Myocyte (in vitro differentiated cells): ENCODE measurements at places on chromosomes 4 and X.

DNA sequence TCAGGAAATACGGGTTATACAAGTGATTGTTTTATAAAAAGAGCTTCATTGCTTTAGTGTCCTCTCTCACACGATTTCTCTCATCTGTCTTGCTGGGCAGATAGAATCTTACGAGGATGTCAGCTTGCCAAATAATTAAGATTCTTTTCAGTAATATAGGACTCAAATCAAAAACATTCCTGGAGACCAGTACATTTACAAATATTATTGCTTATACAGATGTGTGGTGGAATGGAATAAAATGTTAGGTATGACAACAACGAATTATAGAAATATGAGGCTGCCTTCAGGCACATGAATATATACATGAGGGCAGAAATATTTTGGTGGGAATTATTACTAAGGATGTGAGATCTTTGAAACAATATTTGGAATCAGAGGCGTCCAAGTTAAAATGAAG, 88.9 kb downstream of the GC start:
- DNase-seq = no peak

DNA sequence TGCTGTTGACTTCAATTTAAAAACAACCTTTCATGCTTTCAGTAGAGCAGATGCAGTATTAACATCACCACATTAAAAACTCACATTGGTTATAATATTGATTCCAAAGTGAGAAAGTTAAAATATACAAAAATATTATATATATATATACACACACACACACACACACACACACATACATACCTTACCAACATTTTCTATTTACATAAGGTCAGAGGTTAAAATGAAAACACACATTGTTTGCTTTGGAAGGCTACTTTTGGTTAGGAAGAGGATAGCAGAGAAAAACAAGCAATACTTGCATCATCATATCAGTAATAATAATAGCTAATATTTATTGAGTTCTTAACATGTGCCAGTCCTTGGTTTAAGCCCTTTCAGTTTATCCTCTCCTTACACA, 226.5 kb downstream of the PPP4R3C start:
- DNase-seq = no peak

GRCh38 chr4:141730805-141731204, 94.4 kb downstream of the IL15 start:
- no peak for DNase-seq

DNA sequence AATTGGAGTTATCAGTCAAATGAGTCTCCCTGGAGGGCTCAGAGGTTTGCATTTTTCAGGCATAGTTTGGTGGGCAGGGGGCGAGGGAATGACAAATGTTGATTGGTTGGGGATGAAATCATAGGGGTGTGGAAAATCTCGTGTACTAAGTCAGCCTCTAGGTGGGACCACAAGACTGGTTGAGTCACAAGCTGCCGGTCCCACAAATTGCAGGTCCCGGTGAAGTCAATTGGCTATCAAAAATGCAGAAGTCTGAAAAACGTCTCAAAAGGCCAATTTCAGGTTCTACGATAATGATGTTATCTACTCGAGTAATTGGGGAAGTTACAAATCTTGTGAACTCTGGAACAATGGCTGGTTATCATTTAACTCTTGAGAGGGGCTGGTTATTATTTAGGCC, 98.8 kb upstream of the DHX15 start:
- no peak for DNase-seq

- DNase-seq = no peak
Observed at GRCh38 chr4:158280856-158281255, 70.6 kb downstream of the TMEM144 start.

DNA sequence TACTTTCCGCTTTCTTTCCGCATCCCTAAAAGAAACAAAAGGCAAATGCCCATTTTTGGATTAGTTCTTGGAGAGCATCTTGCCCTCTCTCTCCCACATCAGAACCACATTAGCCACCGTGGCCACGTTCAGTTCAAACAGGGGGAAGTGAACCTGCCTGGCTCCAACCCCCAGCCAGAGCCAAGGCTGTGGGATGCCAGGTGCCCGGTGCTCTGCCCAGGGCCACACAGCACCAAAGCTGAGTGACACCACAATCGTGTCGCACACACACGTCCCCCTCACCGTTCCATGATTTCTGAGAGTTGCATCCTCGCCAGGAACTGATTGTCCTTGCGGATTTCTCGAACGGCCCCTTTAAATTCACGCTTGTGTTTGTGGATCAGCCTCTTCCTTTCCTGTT, 24.3 kb downstream of the NOP14 start:
- DNase-seq = no peak

DNA sequence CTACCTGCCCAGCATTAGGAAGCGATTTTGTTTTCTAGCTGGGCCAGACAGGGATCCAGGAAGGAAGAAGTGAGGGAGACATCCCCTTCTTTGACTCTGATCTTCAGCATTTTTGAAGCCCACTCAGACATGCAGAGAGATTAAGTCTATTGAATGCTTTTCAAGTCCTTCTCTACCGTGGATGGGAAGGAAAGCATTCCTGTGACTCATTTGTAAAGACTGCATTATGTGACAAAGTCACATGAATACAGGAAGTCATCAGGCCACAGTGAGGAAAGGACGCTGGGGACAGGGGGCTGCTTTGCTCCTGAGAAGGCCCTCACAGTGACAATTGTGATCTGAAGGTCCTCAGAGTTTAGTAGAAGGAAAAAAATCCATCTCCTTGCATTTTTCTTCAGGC, 67.4 kb upstream of the GBA3 start:
- peak; percentile 21 for DNase-seq

DNA sequence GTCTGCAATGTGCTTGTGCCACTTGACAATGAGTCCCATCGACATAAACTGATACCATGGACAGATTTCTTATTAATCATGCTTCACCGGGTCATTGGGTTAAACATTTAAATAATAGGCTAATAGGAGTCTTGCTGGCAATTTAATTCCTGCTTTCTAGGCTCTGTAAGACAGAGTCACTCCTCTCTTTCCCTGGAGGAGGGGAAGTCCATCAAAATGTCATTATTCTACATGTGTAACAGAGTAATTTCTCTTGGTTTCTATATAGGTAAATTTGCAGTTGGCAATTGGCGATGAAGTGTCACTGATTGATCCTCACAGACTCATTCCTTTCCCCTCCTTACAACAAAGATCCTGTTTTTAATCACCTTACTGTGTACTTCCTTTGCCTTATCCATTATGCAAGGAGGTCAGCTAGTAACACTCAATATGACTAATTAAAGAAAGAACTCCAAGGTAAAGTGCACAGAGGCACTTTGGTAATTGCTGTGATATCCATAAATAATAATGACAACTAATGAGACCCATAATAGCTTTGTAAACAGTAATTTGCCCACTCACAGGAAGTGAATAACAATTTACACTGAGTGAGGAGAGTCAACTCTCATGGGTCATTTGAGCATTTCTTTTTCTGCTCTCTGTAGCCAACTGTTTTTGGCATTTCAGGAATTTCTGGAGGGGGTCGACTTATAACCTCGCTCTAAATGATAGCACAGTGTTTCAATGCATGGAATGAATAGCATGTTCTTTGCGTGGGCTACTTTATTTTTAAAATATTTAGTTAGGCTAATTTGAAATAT, 184.0 kb downstream of the UGT8 start:
- no peak for DNase-seq

GRCh38 chr4:88007304-88008121, at the start of gene PKD2:
Gene PKD2 (plus strand): TSS chr4:88007635. CDS start chr4:88007734, 99 bp downstream.
- DNase-seq = peak; percentile 88

- DNase-seq = no peak
Observed at GRCh38 chr4:18021470-18021719, 160 bp downstream of the LCORL start.

DNA sequence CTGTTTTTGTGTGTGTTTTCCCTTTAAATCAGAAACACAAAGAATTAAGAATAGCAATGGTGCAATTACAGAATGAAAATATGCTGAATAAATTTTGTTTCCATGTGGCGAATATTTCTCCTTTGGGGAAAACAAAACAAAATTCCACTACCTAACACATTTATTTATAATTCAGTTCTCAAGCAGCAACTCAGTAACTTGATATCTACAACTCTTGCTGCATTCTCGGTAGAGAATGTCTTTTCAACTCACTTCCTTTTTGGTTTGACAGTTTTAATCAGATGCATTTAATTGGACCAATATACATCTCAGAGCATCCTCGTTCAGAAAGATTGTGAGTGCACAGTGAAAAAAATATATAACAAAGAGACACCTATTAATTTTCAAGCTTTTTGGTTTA, 30.8 kb downstream of the ZNF827 start:
- no peak for DNase-seq

DNA sequence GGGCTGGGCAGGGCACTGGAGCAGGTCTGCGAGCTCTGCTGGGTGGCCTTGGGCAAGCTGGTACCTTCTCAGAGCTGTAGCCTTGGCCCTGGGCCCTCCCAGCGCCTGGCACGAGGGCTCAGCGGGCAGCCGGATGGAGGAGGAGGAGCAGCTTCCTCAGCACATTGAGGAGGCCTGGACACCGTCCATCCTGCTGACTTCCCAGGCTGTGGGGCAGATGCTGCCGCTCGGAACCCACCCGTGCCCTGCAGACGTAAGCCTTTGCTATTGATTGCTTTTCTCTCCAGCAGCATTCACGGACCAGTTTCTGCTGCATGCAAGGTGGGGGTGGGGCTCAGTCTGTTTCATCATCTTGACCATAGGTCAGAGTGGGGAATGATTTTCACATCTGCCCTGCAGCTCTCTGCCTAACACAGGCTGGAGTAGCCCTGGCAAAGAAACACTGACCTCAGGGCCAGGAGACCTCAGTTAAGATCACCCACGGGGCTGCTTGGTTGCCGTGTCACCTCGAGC, 80.7 kb upstream of the PSAPL1 start:
- no peak for DNase-seq

GRCh38 chr4:125244848-125245450, 69.8 kb upstream of the FAT4 start:
- DNase-seq = peak; percentile 44

DNA sequence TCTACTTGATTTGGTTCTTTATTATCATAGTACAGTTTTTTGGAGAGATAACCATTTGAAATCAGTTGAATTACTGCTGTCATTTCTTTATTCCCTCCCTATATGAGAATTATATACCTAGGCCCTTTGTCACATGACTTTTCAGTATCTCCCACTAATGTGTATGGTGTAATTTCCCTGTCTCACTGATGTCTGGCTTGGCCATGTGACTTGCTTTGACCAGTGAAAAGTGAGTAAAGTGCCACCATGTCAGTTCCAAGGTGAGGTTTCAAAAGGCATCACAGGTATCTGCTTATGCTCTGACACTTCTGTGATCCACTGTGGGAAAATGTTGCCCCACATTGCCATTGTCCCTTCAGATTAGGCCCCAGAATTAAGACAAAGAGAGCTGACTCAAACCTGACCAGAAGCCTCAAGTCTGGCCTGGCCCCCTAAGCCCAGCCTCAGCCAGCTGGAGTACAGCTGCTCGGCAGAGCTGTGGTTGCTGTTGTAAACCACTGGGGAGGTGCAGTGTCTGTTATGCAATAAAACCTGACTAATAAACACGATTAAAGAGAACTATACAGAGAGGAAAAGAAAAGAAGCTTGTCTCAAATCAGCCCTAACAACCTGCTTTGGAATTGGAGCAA, 27.5 kb downstream of the SETD7 start:
- peak; percentile 93 for DNase-seq

- DNase-seq = no peak
Observed at GRCh38 chrX:65783746-65784145, 116.3 kb downstream of the MSN start.

GRCh38 chr4:71857713-71858451, 74.0 kb upstream of the GC start:
- no peak for DNase-seq

GRCh38 chrX:22135994-22136684, 104.0 kb downstream of the PHEX start:
- DNase-seq = peak; percentile 58

GRCh38 chr4:48909697-48910096, 3.1 kb upstream of the OCIAD2 start:
- peak; percentile 88 for DNase-seq

DNA sequence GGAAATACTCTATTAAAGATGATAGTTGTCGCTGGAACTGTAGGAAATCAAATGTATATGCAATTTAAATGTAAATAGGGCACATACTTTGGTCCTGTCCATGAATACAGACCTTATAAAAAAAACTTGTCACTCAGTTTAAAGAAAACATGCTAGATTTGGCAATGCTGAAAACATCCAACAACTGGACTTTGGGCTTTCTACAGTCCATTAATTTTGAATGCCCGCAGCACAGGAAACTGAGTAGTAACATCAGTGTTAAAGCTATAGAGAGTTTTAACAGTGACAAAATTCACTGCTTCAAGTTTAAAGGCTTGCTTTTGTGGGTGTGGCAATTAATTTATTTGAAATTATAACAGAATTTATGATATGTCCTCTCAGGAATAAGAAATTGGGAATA, 578.4 kb downstream of the TRIML1 start:
- DNase-seq = no peak

DNA sequence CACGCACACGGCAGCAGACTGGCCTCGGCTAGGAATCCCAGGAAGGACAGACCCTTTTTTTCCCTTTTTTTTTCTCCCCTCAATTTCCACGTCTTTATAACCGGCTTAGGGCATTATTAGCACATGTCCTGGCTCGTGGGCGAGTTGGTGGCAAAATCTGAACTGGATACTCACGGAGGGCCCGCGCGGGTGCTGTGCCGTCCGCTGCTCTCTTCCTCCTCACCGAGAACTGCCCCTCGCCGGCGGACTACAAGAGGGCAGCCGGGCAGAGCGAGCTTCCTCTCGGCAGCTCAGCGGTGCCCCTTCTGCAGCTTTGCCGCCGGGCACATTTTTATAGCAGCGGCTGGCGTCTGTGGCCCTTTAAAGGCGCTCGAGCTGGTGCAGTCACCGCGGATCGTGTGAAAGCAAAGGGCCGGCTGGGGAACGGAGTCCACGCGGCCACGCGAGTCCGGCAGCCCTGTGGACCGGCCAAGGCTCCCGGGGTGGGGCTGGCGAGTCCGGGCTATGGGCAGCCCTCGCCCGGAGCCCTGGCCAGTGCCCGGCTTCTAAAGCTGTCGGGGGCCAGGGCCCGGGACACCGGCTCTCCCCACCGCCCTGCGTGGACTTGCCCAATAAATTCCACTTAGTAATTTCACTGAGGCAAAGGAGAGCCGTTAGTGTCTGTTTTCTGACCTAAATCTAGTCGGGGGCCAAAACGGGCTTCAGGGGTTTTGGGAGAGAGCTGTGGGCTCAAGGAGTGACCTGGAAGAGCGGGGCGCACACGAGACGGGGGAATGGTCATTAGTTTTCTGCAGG, 1.3 kb upstream of the CITED1 start:
- DNase-seq = peak; percentile 74

DNA sequence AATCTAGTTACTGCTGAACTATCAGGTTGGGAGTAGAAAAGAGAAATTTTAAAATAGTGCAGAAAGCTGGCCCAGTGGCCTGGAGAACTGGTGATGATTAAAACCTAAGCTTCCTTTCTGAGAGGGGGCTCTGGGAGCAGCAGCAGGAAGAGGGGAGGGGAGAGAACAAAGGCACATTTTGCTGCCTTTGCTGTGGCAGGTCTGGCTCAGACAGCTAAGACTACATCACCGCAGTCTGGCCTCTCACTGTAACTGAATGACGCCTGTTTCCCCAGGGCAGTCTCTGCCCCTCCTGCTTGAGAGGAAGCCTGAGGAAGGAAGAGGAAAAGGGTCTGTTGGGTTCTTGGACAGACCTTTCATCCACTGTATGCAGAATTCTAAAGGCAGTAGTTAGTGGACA, 148.5 kb downstream of the FRAS1 start:
- no peak for DNase-seq

- DNase-seq = no peak
Observed at GRCh38 chr4:76697129-76697803, 200.7 kb downstream of the SOWAHB start.
